Activated CD8-positive, alpha-beta memory T cell treated with anti-CD3 and anti-CD28 coated beads for 1 hour (primary cell): ENCODE measurements at places on chromosomes 5 and 9.

- no peak for DNase-seq
Measured at GRCh38 chr5:163106098-163106497, 331.3 kb upstream of the CCNG1 start.

DNA sequence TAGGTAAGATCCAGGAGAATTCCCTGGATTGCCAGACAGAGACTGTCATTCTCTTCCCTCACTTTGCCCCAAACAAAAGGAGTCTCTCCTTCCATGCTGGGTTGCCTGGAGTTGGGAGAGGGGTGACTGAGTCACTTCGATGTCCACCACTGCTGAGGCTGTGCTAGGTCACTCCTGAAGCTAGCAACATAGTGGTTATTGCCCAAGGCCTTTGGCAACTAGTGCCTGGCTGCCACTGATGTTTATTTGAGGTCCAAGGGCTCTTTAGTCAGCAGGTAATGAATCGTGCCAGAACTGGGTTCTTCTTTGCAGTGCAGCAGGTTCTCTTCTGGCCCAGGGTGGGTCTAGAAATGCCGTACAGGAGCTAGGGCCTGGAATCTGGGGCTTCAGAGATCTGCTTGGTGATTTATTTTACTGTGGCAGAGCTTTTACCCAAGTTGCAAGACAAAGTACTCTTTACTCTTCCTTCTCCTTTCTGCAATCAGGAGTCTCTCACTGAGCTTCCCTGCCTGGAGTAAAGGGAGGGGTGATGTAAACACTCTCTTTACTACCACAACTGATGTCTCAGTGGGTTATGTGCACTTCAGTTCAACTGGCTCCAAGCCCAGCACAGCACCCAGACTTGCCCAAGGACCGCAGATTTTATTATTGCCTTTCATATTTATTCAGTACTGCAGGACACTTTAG is 155.7 kb upstream of the SH3GL2 start:
- no peak for DNase-seq

GRCh38 chr5:10289353-10289752 is 18.3 kb downstream of the CMBL start:
- no peak for DNase-seq

- DNase-seq: no peak
Measured at GRCh38 chr9:119005162-119005561, 364.1 kb downstream of the BRINP1 start.

- DNase-seq: no peak
Measured at GRCh38 chr5:15948190-15948589, 231.4 kb downstream of the MARCHF11 start.

- no peak for DNase-seq
Measured at GRCh38 chr5:134594797-134595457, 37.7 kb downstream of the SAR1B start.

DNA sequence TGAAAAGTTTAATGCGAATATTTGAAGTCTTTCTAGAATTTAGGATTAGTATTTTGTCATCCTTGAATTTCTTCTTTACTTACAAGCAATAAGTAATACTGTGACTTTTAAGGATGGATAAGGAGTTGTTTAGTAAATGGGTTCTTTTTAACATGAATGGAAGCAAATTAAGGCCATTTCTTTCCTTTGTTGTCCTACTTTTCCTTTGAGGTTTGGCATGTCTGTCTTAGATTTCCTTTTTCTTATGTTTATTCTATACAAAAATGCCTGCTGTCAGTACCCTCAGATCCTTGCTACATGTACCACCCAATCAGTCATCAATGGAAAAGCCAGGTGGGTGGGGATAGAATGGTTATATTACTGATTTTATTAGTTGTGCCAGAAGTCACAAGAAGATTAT is 10.2 kb downstream of the STX17 start:
- no peak for DNase-seq

DNA sequence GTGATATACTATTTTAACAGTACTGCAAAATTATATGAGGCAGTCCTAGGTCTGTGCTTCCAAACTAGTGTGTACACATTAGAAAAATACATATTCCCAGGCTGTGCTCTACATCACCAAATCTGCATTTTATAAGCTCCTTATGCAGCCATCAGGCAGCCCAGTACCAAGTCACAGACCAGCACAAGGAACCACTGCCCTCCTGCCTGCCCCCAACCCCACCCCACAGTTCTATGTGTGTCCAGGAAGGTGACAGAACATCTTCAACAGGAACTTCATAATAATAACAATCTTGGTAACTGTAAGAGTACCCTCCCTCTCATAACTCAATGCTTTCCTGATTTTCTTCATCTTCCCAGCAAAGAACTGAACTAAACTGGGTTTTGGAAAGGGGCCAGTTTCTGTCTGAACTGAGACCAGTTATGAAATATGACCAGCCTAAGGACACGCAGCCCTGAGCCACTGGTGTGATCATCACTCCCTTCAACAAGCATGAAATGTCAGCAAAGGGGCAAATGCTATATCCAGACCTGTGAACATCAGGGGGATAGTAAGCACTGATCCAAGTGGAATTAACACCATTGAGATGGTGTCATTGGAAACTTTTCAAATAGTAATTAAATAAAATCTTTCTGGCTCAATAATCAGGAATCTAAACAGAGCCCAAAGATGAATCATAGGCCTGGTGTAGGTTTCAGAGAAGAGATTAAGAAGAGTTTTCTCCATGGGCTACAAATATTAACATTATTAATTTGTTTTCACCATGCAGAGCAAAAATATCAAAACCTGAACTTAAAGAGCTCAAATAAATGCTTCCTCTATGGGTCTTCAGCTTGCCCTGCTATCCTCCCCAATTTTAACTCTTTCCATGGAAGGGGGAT is 82.1 kb downstream of the DPYSL3 start:
- no peak for DNase-seq

GRCh38 chr5:65722575-65723403 is 784 bp downstream of the NLN start:
- DNase-seq: no peak

DNA sequence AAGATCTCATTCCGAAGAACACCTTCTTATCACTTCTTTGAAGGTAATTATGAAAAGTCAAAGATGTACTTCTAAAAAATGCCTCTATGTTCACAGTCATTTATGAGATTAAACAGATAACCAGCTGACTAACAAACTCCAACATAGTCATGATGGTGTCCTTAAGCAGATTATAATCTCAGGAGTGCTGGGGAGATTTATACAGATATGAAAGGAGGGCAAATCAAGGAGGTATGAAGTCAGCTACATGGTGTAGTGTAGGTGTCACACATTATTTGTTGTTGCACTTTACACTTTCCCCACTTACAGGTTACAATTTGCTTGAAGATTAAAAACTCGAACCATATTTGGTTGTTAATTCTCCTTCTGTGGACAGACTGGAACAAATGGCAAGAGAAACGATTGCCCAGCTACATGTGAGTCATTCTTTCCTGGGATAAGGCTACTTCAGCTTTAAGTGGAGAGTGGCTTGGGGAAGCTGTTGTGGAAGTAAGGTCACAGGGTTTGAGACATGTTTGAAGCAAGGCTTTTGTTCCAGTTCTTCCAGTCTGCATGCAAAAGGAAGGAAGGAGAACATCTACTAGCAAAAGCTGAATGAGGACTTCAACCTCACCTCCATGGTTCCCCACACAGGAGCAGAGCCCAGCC is 320.1 kb downstream of the ADGRV1 start:
- no peak for DNase-seq

DNA sequence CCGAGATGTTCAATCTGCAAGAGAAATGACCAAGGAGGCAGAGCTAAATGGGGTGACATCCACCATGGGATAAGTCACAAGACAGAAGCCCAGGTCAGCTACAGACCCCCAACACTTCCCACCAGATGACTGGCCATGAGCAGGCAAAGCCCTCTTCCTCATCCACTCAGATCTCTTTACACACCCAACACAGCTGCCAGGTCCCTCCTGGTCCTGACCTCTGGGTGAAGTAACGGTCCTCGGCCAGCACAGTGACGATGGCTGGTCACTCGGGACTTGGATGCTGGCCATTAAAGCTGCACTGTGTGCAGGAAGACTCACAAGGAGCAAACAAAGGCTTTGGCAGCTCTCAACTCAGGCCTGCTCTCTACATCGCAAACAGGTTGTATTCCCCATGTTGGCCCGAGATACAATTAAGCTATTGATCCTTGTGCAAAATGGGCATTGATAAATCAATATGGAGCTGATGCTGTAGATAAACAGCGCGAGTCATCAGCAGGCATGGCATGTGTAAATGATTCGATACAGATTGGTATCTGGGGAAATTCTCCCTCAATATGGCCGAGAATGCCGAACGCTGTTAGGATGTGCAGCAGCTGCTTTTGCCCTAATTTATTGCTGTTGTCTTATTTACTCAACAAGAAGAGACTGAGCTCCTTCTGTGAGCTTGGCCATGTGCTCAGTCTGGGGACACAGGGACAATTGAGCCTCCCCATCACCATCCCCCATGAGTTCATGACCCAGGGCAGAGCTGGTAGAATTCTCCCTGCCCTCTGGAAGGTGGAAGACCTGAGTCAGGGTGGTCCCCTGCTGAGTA is 98.7 kb downstream of the C5orf15 start:
- no peak for DNase-seq

DNA sequence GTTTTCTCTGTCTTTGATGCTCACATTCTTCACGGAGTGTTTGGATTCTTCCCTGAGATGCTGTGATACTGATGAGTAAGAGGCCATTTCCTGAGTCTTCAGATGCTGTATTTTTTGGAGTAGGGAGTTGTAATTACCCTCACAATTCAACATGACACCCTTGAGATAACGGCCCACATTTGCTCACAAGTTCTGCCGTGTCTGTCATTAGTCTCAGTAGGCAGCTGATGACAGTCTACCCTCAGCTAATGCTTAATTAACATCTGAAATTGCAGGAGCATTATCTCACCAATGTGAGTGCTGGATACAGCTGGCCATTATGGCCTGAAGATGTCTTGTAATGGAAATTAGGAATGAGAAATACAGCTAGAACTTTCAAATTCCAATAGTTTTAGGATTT is 307.1 kb upstream of the ADCY2 start:
- DNase-seq: no peak

- no peak for DNase-seq
Measured at GRCh38 chr9:78805771-78806170, 508.8 kb downstream of the PSAT1 start.

GRCh38 chr5:2751592-2752021 is at the start of gene IRX2:
IRX2 (minus strand) TSS chr5:2751677; CDS start chr5:2751413, 264 bp downstream.
- no peak for DNase-seq

GRCh38 chr5:109485030-109485429 is 75.3 kb upstream of the PJA2 start:
- DNase-seq: no peak

- DNase-seq: no peak
Measured at GRCh38 chr5:154403234-154403633, 42.6 kb upstream of the SAP30L start.
